ENCODE measurements at places on chromosomes 3 and 15.

DNA sequence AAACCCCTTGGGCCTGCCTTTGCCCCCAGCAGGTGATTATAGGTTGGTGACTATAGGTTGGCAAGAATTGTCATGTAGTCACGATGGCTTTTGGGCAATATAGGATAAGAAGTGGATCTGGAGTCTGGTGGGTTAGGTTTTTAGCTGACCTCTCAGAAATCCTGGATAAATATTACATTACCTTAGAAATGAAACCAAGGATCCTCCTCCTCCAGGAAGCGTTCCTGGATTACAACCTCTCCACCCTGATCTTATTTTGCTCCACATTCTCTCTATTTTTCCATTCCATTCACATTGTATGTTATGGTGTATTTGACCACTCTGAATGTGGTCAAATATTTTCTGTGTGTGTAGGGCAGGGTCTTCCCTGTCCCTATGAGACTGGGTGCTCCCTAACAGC lies 82.3 kb downstream of the SEMA5B start:
- no peak for DNase-seq

DNA sequence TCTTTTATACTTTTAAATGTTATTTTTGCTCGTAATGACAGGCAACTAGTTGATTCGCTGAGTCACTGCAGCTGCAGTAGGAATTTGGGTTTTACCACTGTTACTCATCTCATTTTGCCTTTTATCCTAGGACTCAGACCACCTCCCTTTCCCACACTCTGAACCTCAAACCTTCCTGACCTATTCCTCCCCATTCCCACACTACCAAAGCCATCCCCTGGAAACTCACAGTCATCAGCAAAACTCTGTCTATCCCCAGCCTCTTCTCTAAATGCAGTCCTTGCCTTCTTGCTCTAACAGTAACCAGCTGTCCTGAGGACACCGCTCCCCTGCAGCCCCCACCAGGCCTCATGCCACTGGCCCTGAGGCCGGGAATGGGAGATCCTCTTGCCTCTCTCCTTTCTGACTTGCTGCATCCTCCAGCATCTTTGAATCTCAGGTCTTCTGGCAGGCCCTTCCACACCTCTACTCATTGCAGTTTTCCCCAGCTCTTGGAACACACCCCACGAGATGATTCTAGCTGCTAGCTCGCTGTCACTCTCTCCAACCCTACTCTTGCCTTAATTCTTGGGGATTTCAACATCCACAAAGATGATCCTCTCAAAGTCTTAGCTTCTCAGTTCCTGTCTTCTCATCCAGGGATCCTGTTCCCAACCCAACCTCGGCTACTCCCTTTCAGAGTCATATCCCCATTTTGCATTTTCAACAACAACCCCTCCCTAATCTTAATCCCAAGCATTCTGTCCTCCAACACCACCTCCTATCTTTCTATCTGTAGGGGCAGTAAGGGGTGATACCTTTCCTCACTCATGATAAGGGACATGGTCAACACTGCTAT lies 55.9 kb upstream of the C3orf80 start:
- DNase-seq, result no peak

DNA sequence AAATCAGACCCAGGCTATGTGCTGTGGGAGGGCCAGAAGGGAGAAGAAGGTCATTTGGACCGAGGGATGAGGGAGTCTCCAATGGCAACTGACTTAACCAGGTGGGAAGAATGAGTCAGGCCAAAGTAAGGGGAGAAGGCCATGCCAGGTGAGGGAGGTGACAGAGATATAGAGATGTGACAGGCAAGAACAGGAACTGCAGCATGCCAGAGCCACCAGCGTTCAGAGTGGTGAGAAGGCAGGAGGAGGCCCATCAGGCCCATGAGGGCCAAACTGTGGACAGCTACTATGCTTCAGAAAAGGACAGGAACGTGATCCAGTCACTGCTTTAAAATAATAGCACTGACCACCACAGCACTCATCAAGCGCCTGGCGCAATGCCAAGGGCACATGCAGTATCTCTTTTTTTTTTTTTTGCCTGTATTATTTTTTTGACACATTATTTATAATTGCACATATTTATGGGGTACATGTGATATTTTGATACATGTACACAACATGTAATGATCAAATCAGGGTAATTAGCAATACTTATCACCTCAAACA lies 154.3 kb upstream of the IGF1R start:
- DNase-seq, result no peak

GRCh38 chr15:72826611-72827010 lies 43.1 kb upstream of the ADPGK start:
- DNase-seq, result no peak

DNA sequence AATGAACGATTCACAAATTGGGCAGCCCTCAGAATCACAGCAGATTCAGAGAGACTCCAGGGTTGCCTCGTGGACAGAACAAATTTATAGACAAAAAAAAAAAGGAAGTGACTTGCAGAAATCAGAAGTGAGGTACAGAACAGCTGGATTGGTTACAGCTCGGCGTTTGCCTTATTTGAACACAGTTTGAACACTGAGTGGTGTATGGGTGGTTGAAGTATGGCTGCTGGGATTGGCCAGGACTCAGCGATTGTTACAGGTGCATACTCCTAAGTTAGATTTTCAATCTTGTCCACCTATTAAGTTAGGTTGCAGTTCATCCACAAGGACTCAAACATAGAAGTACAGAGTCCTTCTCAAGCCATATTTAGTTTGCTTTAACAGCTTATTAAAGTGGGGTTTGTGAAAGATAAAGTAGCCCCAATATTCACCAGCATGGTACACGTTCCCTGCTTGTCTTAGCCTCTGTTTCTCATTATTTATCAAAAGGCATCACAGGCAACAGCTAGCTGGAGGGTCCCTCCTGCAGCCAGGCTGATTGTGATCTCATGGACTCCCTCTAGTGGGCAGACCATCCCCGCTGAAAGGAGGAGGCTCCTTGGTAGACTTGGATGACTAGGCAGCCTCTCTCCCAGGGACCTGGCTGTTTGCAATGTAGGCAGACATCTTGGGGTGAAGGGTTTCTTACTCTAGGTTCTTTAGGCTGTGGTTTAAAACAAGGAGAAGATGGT lies 17.6 kb upstream of the ALDH1L1 start:
- peak; percentile 60 for DNase-seq

DNA sequence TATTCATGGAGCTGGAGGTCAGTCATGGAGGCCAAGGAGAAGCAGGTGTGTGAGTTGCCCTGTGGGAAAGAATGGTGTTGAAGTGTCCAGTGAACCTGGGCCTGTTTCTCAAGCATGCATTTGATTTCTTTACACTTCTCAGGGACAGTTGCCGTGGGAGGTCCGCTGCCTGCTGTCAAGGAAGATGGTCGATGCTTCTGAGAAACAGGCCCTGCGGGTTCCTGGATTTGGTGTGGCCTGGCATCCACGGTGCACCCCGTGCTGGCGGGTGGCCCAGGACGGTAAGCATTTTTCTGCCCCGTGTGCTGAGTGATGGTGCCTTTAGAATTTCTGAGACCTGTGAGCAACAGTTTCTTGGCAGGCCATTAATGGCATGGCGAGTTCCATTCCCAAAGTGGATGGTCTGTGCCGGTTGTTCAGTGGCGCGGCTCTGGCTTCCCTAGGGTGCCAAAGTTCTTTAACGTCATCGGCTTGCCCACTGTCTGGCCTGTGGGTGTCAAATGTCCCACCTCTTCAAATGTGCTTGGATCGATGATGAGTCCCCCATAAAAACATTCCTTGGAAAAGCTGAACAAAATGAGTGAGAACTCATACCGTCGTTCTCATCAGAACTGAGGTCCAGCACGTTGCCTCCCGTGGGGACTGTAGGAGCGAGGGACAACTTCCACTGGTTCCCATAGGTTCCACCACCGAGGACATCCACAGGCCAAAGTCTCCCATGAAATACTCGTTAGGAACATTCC lies 107.2 kb downstream of the SNRPN start:
- DNase-seq, result no peak

GRCh38 chr15:54515664-54516582 lies 537.7 kb downstream of the UNC13C start:
- no peak for DNase-seq

- no peak for DNase-seq
Observed at GRCh38 chr3:165852191-165852590, 15.0 kb upstream of the BCHE start.

DNA sequence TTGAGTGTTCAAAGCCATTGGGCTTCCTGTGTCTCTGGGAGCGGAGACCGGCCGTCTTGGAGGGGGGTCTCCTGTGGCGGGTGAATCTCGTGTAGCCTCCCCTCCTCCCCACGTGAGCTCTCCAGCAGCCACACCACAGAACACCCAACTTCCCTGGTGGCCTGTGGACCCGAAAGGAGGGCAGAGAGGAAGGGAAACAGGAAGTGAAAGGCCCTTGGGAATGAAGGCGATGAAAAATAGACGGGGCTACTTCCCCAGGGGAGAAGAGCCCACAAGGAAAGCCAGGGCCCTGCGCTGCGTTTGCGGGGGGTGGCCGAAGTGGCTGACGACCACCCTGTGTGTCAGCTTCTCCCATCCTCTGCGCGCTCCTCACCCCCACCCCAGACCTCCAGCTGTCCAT lies 5.4 kb downstream of the ANKRD63 start:
- DNase-seq, result no peak

GRCh38 chr3:53457068-53457467 lies 37.3 kb upstream of the CACNA1D start:
- no peak for DNase-seq

Data from left kidney (tissue), 8 donors.